Activated T-helper 1 cell treated with Interleukin-2 at 50 U/mL for 16 hours (primary cell): ENCODE measurements at places on chromosomes 2 and 18.

DNA sequence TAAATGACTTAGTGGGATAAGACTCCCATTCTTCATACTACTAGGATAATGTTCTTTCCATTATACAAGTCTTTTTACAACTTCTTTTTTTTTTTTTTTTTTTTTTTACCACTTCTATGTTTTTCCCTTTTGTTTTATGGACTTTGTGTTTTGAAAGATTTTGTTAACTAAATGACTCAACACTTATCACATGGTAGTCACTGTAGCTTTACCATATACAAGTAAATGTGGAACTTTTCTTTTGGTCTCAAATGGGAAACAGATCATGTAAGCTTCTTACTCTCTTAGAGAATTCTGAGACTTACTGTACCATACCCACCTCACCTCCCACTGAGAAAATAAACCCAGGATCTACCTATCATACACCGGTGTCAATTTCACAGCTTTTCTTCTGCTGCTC is 590.3 kb upstream of the CDH2 start:
- DNase-seq, result no peak

DNA sequence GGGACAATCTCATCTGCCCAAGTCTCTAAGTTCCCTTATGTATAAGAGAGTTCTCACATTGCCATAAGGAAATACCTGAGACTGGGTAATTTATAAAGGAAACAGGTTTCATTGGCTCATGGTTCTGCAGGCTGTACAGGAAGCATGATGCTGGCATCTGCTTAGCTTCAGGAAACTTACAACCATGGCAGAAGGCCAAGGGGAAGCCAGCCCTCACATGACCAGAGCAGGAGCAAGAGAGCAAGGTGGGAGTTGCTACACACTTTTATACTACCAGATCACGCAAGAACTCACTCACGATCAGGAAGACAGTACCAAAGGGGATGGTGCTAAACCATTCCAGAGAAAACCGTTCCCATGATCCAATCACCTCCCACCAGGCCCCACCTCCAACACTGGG is 73.9 kb downstream of the PRKRA start:
- no peak for DNase-seq

GRCh38 chr18:36432880-36433555 is 135.5 kb downstream of the FHOD3 start:
- DNase-seq, result no peak

GRCh38 chr2:222569826-222570225 is 86.1 kb downstream of the FARSB start:
- DNase-seq, result no peak

- no peak for DNase-seq
Observed at GRCh38 chr2:187942876-187943275, 348.8 kb upstream of the GULP1 start.

DNA sequence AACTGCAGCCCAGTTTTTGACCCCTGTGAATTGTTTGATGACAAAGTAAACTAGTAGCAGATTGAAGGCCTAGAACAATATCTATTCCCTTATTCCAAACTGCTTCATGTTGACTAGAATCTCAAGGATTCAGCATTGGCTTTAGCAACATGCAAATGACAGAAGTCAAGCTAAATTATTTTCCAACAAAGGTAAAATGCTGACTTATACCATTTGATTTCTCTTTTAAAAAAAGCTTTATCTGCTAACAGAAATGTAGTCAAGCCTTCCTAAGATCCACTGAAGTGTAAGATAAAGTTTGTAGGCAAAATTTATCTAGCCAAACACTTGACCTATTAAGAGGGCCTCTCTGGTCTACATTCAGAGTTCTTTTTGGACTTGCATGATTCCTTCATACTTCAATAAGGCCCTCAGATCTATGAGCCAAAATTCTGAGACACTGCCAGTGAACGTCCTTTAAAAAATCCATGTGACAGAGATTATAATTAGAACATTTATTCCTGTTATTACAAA is 9.5 kb upstream of the CYBRD1 start:
- no peak for DNase-seq

DNA sequence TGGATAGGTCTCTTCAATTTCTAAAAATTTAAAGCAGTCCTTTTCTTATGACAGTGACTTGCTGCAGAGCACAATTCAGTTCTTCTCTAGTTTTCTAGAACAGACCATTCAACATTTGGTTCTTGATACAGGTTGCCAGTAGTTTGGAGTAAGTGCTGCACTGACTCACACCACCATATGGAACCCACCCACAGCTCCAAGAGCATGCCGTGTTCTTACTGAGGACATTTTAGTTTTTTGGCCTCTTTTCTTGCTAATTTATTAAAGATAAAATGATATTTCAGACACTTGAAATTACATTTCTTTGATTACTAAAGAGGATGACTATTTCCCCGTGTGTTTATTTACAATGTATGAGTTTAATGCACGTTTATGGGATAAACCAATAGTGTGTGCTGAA is 120.0 kb downstream of the COL4A4 start:
- DNase-seq, result no peak

- DNase-seq, result no peak
Observed at GRCh38 chr2:10166676-10167292, 44.2 kb downstream of the RRM2 start.

- no peak for DNase-seq
Observed at GRCh38 chr2:41475959-41476358, 571.9 kb upstream of the PKDCC start.

DNA sequence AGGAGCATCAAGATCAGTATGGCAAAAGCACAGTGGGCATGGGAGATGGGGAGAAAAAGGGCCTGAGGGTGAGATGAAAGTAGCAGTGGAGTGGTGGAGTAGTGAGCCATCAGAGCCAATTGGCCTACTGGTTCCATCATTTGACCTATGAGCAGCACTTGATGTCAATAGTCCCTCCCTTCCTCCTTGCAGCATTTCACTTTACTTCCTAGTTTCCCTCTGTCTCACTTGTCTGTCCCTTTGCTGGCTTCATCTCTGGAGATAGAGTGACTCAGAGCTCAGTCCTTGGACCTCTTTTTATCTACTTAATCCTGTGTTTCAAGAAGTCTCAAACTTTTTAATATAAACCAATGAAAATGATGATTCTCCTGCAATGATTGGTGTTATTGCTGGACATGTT is 32.1 kb downstream of the FBXO48 start:
- no peak for DNase-seq

DNA sequence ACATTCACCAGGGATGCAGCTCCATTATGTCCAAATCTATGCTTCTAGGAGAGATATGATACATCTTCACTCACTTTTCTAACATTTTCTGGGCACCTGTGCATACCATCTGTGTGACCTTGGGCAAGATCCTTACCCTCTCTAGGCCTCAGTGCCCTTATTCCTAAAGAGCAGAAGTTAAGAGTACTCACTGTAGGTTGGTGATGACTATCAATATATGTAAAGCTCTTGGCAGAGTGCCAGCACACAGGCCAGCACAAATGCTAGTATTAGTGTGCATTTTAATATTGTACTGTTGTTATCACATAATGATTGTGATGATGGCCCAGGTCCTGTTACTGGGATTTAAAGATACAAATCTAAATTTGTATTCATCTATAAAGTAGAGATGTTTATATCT is 199.2 kb downstream of the RAD51AP2 start:
- DNase-seq, result no peak

- DNase-seq, result no peak
Observed at GRCh38 chr18:12659904-12660605, 2.1 kb upstream of the SPIRE1 start.

GRCh38 chr2:224562831-224563230 is 22.3 kb downstream of the CUL3 start:
- DNase-seq, result no peak

DNA sequence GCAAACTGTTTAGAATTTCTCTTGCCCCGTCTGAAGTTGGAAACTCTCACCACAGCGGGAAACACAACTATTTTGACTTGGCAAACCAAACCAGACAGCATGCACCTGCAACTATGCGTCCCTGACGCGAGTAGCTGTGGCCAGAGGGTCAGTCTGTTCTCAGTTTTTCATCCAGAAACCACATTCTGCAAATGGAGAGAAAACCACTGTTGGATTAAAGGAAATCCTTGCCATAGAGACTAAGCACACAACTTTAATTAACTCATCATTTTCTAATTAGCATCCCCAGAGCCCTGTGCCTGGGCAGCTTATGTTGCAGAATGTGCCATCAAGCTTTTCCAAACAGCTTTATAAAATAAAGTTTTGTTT is 415.7 kb upstream of the TCF4 start:
- DNase-seq, result no peak

- no peak for DNase-seq
Observed at GRCh38 chr18:75390854-75391253, 36.6 kb downstream of the SMIM21 start.

GRCh38 chr2:161138429-161138828 is 21.8 kb upstream of the TANK start:
- no peak for DNase-seq

GRCh38 chr2:101806123-101806522 is 108.6 kb downstream of the MAP4K4 start:
- DNase-seq, result no peak

- DNase-seq, result no peak
Observed at GRCh38 chr2:71922499-71923142, 225.0 kb downstream of the CYP26B1 start.
